ENCODE measurements at places on chromosomes 2 and 18.

- peak; percentile 83 for DNase-seq
Observed at GRCh38 chr18:70454704-70455322, 166.0 kb downstream of the SOCS6 start.

DNA sequence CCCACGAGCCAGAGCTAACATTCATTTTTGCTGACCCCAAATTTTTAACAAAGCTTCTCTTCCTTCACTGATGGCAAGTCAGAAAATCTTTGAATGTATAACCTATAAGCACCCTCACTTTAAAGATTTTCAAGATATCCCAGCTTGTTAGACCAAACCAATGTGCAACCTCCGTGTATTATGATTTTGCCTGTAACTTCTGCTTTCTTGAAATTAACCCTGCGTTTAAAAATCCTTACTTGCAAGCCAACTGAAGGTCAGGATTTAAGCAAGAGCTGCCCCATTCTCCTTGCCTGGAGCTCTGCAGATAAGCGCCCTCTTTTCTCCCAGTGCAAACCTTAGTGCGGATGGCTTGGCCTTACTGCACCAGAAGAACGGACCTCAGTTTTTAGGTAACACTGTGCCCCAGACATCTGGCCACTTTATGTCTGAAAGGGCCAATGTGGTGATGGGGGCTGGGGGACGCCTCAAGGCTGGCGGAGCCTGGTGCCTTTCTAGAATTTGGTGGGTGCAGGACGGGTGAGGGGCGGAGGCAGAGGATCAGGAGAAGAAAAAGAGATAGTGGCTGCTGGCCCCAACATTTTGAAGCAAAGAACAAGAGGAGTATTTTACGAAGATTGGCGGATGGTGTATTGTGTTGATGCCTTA lies 805 bp upstream of the TNFRSF11A start:
- no peak for DNase-seq

GRCh38 chr18:59700535-59700967 lies 3.3 kb upstream of the CCBE1 start:
- DNase-seq, result no peak

GRCh38 chr2:190344276-190344827 lies 963 bp downstream of the INPP1 start:
- peak; percentile 38 for DNase-seq

DNA sequence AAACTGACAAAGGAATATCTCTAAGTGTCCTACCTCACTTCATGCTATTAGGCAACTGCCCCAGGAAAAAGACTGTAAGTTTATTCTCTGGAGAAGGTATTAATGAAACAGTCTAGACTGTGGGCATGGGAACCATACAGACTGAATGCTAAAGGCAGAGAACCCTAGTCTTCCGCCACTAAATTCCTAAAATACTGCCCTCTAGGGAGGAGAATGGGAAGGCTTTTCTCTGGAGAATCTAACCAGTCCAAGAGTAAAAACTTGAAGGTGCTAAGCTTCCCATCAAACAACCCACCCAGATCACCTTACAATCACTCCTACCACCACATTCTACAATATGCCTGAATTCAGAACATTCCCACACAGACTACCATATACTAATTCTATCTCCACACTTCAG lies 3.4 kb downstream of the SRBD1 start:
- DNase-seq, result no peak

DNA sequence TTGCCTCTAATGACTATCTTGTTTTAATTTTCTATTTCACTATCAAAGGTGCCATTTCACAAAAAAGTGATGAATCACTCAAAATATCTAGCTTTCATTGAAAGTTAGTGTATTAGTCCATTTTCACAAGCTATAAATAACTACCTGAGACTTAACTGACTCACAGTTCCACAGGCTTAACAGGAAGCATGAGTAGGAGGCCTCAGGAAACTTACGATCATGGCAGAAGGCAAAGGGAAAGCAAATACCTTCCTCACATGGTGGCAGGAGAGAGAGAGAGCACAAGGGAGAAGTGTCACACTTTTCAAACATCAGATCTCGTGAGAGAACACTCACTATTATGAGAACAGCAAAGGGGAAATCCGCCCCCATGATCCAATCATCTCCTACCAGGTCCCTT lies 1220.4 kb upstream of the ZEB2 start:
- DNase-seq, result no peak
